ENCODE measurements at places on chromosomes 5 and 9.

GRCh38 chr9:114281473-114282103 is 41.3 kb upstream of the ORM1 start:
- no peak for DNase-seq

GRCh38 chr5:56449071-56449640 is 216.0 kb upstream of the ANKRD55 start:
- no peak for DNase-seq

DNA sequence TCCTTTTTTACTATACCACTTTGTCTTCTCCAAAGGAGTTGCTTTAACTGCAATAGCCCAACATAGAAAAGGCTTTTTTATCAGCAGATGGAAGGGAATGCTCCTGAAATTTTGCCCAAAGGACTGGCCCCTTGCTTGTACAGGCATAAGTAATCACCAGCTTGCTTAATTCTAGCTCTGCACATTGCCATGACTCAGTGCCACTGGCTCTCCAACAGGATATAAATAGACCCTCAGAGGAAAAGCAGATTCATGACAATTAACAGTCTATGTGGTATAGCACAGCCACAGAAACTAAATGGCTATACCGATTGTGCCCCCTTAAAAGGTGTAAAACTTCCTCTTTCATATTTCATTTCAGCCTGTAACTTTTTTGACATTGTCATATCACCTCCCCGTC is 227.0 kb downstream of the ZNF608 start:
- no peak for DNase-seq

GRCh38 chr9:134073500-134073899 is 5.7 kb upstream of the BRD3 start:
- DNase-seq: no peak

- DNase-seq: no peak
These were observed 190.2 kb downstream of the ASTN2 start for GRCh38 chr9:117224695-117225094.

DNA sequence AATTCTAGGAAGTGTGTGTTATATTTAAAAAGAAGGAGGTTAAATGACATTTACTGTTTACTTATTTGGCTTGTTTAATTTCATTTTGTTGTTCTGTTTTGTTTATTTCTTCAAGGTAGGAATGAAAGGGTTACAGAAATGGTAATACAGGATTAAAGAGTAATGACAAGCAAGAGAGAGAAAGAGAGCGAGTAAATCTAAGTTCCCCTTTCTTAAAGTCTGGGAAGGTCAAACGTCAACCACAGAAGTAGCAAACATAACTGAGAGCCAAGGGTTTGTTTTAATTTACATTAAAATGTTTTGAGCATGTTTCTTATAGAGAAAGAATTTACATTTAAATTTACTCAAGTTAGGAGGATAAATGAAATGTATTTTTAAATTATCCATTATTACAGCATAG is 18.7 kb downstream of the HCN1 start:
- no peak for DNase-seq

GRCh38 chr5:150022158-150022531 is 21.6 kb downstream of the HMGXB3 start:
- DNase-seq: no peak

- DNase-seq: no peak
These were observed 178.4 kb downstream of the GNA14 start for GRCh38 chr9:77469515-77470231.

DNA sequence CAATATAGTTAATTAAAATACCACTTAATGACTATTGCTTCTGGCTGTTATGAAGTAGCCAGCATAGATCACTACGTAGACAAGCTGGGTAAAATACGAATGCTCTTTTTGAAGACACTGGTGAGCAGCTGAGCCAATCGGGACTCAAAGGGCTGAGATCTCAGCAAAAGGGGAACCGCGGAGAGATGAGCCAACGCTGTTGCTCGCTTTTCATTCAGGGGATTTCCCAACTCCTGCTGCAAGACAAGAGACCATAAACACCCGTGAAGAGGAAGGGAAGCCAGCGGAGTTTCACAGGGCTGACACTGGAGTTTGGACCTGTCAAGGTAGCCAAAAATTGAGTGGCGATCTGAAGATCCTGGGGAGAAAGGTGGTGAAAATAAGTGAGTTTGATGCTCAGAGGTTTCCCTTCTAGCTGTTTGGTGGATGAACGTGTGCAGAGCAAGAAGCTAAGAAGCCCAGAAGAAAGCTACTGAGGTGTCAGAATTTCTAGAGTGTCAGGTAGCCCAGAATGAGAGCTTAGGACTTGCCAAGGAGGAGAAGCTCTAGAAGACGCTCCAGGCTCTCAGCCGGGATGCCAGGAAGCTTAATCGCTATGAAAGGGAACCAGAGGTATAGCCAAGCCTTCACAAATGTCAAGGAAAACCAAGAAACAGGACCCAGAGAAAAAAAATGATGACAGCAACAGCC is 79.6 kb upstream of the RNU6ATAC start:
- DNase-seq: peak; percentile 11

- no peak for DNase-seq
These were observed 396.0 kb downstream of the MLLT3 start for GRCh38 chr9:20226345-20226744.

DNA sequence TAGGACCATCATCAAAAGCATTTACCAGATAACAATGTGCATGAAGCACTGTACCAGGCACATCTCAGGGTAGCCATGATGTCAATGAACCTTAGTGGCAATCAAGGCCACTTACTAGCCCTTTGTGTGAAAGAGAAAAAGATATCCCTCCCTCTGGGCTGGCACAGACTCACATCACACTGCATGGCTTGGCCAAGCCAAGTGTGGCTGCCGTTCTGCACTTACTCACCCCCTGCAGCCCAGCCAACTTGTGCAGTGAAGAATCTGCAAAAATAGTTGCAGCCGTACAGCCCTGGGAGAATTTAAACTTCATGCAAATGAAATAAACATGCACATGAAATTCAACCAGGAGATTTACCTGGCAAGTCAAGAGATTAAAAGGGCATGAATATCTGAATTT is 333.5 kb downstream of the DEPDC1B start:
- DNase-seq: no peak

DNA sequence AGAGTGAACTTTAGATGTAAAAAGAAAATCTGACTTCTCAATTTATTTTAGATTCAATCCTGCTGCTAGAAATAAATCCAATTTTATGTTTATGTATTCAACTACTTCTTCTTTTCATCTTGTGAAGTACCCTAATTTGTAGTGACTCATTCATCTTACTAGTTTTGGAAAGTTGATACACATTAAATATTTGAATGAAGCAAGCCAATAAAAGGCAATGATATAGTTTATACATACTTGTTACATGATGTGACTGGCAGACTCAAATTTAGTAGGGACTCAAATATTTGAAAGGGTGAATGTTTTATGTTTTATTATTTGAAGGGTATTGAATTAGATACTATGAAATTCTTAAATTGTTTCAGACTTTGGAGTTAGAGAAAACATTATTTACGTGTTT is 34.7 kb downstream of the CSNK1G3 start:
- no peak for DNase-seq

GRCh38 chr9:114845373-114845772 is 39.5 kb upstream of the TNFSF15 start:
- no peak for DNase-seq

- no peak for DNase-seq
These were observed 125.8 kb downstream of the ADAMTS12 start for GRCh38 chr5:33766023-33766422.

DNA sequence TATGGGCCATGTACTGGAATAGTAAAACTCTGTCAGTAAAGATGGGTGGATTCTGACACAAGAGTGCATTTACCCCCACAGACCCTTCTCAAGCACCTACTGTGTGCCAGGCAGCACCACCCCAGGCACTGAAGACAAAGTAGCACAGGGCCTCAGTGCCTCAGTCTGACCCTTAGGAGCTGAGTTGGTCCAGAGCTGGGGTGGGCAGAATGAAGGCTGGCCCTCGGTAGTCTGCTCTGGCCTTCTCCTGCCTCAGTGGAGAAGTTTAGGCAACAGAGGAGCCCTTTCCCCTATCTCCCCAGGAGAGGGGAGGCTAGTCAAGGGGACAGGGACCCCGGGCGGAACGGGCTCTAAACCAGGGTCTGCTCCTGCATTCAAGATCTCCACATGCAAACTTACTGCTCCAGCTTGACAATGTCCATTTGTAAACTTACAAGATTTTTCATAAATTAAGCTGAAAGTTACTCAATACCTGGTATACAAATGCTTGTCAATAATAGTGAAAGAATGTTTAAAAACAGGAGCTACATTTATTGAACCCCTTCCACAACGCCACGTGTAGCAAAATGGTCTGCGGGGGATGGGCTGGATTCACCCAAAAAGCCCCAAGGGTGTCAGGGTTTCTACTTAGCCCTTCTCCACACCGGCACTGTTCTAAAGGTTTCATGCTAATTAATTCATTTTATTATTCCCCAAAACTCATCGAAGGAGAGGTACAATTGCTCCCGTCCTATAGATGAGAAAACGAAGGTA is 1.5 kb downstream of the VDAC1 start:
- no peak for DNase-seq

- DNase-seq: no peak
These were observed 219.3 kb downstream of the CEMIP2 start for GRCh38 chr9:71549023-71549422.

- no peak for DNase-seq
These were observed 194.1 kb upstream of the EFNA5 start for GRCh38 chr5:107864793-107865192.

DNA sequence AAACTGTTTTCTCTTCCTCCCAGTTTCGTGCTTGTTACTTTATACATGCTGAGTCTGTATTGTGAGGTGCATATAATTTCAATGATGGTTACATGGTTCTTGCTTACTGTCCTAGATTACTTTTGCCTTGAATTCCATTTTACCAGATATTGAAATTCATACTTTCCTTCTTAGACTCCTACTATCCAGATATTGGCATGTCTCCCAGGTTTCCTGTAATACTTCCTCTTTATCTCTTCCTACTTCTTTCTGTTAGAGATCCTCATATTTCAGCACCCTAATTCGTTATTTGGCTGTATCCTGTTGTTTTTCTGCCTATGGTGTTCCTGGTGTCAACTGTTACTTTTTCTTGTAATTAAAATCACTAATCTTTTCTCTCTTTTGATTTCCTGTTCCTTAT is 522.1 kb downstream of the CCDC171 start:
- DNase-seq: no peak

- DNase-seq: no peak
These were observed 42.5 kb downstream of the WHRN start for GRCh38 chr9:114462791-114463190.

GRCh38 chr9:91898451-91899218 is 51.4 kb downstream of the ROR2 start:
- DNase-seq: no peak

GRCh38 chr9:136791516-136792276 is 552 bp downstream of the TMEM141 start:
- DNase-seq: peak; percentile 29

DNA sequence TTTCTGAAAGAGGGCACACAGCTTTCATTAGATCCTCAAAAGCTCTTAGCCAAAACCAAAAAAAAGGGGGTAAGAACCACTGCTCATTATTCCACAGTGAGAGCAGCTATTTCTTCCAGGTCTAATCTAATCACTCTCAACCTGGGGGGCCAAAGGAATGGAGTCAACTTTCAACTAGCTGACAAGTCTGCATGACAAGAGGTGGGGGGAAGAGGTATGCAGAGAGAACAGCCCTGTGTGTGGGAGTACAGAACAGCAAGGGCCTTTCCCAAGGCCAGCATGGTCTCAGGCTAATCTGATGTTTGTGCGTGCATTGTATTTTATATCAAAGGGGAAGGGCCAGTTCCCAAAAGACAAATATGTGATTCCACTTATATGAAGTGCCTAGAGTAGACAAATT is 36.9 kb upstream of the PIP5K1B start:
- DNase-seq: no peak

DNA sequence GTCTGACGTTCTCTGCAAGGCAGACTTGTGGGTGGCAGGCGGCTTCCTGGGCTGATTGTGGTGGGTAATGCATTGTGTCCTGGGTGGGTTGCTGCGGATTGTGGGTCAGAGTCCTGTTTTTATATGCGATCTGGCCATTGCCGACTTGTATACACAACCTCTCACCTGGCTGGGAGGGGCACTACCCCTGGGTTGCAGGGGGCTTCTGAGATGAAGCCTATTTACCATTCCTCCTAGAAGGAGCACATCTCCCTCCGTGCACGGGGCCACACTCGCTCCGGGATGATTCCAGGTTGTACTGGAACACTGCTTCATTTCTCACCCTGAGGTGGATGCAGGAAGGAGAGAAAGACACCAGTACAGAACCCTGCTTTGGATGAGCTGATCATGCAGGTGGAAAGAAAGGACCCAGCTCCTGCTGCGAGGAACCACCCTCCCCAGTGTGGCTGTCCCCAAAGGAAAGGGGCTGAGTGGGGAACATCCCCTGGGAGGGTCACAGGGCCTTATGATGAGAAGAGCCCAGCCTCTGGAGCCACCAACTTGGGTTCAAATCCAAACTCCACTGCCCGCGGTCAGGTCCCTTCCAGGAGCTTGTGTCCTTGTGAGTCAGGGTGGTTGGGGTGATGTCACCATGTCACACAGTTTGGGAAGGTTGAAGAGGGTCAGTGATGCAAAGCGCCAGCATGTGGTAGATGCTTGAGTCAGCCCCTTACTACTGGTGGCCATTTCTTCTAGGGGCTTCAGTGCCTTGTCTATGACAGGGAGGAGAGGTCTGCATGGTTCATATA is 151.8 kb upstream of the COL5A1 start:
- DNase-seq: no peak

DNA sequence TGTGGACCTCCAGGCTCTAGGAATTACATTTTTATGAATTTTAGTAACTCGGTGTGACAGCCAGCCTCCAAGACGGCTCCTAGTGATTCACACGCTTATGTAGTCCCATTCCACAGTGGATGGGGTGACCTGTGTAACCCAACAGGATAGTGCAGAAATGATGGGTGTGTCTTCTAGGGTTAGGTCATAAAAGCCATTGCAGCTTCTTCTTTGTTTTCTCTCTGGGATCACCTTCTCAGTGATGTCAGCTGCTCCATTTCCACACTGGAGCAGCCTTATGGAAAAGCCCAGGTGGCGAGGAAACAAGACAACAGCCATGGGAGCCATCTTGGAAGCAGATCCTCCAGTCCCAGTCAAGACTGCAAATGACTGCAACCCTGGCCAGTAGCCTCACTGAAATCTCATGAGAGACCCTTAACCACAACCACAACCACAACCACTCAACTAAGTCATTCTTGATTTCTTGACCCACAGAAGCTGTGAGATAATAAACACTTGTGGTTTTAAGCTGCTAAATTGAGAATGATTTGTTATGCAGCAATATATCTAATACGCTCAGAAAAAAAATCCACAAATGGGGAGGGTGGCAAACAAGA is 5.1 kb upstream of the GNPDA1 start:
- DNase-seq: no peak

All from stimulated activated CD8-positive, alpha-beta memory T cell treated with anti-CD3 and anti-CD28 coated beads, Interleukin-4, amount 100 ng/mL, for 4 hours (primary cell).